ENCODE measurements at places on chromosomes 12 and 14. TPM values are rescaled to one million over a fixed set of nuclear protein-coding genes. Genes with fewer than 3 reads are reported as not detected.

Gene STAT6
- 28.0 TPM for total RNA-seq

Gene ATL1
- total RNA-seq, result 24.7 TPM

Gene SPX
- 4.3 TPM for total RNA-seq

Gene RTL1
- total RNA-seq, result 0.99 TPM

DNA sequence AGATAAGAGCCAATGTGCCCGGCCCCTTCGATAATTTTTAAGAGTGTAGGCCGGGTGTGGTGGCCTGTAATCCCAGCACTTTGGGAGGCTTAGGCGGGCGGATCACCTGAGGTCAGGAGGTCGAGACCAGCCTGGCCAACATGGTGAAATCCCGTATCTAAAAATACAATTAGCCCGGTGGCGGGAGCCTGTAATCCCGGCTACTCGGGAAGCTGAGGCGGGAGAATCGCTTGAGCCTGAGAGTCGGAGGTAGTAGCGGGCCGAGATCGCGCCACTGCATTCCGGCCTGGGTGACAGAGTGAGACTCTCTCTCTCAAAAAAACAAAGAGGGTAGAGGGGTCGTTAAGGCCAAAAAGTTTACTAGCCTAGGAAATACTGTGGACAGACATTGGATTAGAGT is 2.6 kb downstream of the KRAS start:
- no peak for DNase-seq

DNA sequence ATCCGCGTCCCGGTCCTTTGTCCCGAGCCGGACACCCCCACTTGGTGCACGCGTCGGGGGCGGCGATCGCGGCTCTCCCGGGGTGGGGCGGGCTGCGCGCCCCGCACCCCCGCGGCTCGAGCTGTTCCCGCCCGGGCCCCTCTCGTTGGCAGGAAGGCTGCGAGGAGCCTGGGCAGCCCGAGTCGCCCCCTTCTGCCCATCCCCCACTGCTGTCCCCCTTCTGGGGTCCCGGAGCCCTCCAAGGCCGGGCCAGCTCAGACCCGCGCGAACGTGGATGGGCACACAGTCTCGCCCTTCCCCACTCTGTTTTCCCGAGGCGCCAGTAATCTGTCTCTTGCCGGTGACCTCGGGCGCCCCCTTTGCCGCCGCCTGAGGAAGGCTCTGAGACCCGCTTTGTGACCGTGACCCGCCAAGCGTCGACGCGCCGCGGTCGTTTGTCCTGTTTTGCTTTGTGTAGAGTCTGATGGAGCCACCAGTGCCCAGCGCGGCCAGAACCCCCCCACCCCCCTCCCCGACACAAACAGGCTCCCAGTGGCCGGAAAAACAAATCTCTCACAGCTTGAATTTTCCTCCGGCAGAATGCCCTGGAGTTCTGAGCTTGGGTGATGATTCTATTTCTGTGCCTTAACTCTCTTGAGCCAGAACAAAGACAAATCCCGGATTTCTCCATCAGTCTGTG is 610 bp downstream of the C14orf132 start:
- no peak for DNase-seq

GRCh38 chr12:27064397-27065342 is 17.7 kb downstream of the C12orf71 start:
- DNase-seq, result no peak

DNA sequence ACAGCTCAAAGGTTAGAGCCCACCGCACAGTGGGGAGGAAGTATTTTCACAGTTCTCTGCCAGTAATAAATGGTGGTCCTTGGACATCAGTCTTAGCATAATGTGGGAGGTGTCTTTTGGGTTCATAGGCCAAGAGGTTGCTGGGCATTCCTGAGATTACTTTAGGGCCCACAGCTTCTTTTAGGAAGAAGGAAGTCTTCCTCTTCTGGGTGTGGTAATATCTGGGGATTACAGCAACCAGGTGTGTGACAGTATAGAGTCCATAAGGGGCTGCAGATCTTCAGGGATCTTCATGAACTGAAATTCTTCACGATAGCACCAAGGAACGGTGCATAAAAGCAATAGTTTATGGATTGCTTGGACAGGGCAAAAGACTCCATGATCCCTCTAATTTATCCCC is 56.2 kb upstream of the PTGR2 start:
- no peak for DNase-seq

DNA sequence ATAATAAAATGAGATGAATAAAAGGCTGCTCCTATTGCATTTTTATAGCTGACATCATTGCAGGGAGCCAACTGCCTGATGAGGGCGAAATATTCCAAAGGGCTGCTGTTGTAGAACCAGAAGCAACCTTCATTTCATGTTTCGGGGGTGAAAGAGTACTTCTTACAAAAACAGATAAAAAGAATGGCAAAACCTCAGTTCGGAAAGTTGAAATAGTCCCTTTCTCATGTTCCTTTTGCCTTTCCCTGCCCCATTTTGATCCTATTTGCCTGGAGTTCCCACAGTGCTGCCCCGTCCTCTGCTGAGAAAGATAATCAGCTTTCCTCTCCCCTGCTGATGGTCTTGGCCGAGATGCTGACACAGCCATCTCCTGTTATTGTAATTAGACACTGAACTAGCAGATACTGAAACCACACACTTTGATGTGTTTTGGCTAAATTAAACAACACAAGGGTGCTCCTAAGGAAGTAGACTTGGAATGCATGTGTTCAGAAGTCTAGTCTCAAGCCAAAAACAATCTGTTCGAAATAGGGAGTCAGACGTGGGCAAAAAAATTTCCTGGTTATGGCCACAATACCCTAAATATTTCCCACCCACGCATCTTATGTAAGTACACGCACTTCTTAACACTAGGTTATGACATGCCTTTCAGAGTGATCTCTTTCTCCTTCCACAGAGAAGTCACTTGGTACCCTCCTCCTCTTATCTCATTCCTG is 117.2 kb downstream of the PPM1H start:
- no peak for DNase-seq

GRCh38 chr14:105050551-105050897 is 14.7 kb downstream of the GPR132 start:
- no peak for DNase-seq

Data from spinal cord (tissue), 10 donors.